ENCODE measurements at places on chromosomes 7 and 10.

GRCh38 chr10:119197921-119198320, 9.4 kb upstream of the GRK5 start:
- DNase-seq: peak; percentile 56

GRCh38 chr7:66558660-66559465, 69.8 kb upstream of the KCTD7 start:
- DNase-seq: no peak

DNA sequence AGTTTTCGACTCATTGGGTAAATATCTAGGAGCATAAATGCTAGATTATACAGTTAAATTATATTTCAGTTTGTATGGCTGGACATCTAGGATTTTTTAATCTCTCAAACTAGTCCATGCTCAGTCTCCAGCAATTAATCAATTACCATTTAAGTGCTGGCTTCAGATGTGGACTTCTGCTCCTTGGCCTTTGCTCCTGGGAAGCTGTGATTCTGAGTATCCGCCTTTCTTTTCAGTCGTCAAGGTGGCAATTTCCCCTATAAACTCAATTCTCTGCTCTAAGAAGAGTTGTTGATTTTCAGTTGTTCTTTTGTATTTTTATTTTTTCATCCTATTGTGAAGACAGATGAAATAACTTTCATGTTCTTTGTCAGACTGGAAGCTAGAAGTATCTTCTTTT, 23.7 kb downstream of the TFPI2 start:
- DNase-seq: no peak

GRCh38 chr7:152602962-152603361, 73.0 kb downstream of the XRCC2 start:
- peak; percentile 4 for DNase-seq

DNA sequence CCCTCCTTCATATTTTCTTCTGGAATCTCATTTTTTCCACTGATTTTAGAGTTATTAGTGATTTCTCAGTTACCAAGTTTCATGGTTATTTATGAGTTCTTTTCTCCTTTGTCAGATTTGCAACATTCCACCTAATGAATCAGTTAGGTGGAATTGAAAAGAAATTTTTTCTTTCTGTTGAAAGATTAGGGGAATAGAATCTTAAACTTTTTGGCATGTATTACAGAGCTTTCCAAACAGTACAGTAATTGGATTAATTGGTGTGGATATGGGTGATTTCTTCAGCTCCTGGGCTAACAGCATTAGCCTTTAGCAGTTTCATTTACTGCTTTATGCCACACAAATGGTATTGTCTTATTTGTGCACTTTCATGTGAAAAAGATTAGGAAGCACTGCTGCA, 17.0 kb downstream of the STAM start:
- no peak for DNase-seq

DNA sequence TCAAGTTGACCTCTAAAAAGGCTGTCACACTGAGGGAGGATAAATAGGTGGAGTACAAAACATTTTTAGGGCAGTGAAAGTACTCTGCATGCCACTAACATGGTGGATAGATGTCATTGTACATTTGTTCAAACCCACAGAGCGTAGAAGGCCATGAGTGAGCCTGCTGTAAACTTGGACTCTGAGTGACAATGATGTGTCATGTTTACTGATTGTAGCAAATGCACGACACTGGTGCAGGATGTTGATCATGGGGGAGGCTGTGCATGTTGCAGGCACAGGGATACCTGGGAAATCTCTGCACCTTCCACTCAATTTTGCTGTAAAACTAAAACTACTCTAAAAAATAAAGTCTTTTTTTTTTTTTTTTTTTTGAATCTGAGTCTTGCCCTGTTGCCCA, 52.5 kb upstream of the GRID1 start:
- DNase-seq: no peak

DNA sequence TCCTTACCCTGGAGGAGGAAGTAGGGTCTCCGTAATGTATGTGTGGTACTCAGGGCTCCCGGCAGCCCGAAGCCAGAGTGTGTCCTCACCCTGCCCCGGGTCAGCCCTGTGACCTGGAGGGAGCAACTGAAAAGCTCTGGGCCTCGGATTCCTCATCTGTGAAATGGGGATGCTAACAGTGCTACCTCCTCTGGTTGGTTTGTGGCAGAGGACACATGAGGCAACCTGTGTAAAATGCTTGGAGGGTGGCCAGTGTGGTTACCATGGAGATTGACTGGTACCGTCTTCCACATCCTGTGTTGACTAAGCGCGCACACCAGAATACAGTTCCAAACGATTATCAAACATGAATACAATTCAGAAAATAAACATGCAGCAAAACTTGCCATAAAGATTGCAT, 163.8 kb upstream of the KLF6 start:
- no peak for DNase-seq

DNA sequence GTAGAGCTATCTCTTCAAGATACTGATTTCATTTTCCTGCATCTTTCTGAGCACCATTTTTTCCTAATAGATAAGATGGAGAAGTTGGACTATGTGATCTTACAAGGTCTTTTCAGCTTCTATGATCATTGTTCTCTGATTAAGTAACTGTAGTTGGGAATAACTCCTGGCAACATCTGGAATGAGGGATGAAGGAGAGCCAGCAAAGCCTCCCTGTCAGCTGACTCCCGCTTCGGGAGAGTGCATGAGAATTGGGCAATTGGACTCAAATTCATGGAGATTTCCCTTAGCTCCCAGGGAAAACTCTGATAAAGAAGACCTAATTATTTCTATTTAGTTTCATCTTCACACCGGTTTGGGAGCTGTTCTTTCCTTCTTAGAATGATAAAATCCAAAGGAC, 146.1 kb downstream of the CCDC71L start:
- no peak for DNase-seq

DNA sequence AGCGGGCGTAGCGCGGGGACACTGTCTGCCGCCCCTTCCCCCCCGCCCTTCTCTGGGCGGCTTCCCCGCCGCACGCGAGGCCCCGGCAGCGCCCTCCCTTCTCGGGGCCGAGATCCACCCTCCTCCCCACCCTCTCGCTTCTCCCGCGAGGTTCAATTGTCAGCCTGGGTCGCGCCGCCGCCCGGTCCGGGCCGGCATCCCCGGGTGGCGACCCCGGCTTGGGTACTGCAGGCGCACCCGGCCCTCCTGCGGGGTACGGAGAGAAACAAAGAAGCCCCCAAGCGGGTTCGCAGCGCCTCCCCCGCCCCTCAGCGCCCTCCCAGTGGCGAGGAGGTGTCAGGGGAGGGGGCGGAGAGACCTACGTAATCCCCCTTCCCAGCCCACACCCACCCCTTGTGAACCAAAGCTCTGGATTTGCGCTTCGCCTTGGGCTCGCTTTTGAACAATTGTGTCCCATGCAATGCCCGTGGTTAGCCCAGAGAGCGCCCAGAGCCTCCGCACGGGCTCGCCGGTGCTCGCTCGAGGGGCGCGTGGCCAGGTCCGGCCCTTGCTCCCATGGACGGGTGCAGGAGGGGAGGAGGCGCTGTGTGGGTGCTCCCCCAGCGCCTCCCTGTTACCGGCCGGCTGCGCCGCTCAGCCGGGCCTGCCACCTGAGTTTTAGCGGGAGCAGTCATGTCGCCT, 634 bp downstream of the HECW1 start:
- no peak for DNase-seq

- no peak for DNase-seq
Measured at GRCh38 chr7:94323844-94324243, 70.9 kb upstream of the COL1A2 start.

DNA sequence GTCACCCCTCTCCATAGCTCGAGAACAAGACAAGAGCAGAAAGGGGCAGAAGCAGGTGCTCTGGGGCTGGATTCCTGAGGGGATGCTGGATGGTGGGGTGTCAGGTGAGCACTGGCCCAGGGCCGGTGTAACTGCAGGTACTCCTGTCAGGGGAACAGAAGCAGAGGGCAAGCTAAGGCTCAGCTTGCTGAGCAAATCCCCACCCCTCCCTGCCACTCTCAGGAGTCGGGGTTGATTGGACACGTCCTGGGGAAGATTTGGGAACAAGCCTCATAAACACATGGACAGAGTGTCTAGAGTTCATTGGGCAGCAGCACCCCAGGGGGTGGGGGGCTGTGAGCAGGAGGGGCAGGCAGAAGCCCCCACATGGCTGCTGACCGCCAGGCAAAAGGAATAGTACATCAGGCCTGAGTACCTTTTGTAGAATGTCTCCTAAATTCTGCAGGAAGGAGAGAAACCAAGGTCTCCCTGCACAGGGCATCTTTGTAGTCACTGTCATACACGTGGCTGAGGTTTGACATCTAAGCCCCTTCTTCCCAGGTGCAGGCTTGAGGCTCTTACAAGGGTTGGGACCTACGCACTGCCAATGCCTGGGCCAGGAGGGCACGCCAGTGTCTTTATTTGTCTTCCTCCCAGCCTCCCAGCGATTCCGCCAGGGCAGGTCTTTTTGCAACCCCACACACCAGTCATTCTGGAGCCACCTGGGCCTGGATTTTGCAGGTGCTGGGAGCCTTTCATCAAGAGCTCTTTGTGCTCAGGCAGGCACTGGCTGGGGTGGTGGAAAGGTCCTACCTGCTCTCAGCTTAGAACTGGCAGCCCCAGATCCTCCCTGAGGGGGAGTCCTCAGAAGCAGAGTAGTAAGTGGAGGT, 2.8 kb downstream of the CALML3 start:
- DNase-seq: no peak

- DNase-seq: peak; percentile 57
Measured at GRCh38 chr7:131424219-131424822, 96.6 kb downstream of the MKLN1 start.

- DNase-seq: no peak
Measured at GRCh38 chr10:20877554-20877953, 19.6 kb downstream of the NEBL start.

DNA sequence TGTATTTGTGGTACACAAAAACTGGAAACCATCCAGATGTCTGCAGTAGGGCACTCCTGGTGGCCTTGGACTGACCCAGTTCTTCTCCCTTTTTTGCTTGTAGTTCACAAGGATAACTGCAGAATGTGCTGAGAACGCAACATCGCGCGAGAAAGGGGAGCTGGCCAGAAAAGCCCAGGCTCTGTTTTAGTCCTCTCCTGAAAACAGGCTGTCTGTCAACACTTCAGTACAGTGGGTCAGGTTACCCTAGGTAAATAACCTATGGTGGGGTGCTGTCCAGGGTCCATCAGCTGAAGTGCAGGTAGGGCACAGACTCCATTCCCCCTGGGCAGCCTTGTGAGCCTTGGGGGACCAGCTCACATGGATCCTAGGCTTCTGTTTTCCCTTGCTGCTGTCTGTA, 495.8 kb downstream of the MDFIC start:
- no peak for DNase-seq

DNA sequence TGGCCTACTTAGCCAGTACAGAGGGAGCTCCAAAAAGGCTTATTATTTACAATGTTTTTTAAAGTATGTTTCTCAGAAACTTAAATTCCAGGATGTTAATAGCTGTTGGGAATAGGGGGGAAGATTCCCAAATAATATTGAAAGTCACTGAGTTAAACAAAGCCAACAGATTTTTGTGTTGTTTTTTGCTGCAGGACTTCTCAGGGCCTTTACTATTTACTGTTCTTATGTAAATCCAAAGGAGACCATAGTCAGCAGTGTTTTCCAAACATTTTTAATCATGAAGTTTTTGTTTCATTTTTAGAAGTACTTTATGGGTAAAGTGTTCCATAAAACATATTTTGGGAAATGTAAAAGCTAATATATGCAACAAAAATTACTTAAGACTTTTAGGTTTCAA, 100.4 kb upstream of the GSDME start:
- no peak for DNase-seq

DNA sequence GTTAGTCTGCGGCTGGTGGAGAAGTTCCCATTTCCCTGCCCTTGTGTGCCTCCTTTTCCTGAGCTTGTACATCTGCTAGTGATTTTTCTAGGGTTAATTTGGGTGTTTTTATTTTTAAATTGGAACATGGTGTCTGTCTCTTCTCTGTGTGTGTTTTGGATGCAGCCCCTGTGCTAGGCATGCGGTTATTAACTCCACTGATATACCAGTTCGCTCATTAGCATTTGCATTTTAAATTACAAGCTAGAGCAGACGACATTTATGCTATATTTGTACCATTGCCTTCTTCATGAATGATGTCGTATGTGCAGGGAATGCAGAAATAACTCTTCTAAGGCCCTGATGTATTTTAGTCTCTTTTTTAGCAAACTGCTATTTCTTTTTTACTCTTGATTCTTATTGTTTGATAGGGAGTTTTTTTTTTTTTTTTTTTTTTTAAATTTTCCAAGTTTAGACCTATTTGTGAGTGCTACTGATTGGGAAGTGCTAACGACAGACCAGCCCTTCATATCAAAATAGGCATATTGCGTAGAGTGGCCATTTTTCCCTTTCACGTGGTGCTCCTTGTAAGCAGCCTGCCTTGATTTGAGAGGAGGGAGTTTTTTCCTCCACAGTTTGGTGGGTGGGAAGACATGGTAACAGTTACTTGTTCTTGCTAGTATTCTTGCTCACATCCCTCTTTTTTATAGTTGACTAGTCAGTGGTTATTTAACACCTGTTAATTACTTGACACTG, 89.6 kb downstream of the LRRC4 start:
- no peak for DNase-seq

GRCh38 chr7:24191362-24191761, 92.6 kb upstream of the NPY start:
- DNase-seq: no peak

- no peak for DNase-seq
Measured at GRCh38 chr7:114864278-114864677, 57.6 kb upstream of the MDFIC start.

DNA sequence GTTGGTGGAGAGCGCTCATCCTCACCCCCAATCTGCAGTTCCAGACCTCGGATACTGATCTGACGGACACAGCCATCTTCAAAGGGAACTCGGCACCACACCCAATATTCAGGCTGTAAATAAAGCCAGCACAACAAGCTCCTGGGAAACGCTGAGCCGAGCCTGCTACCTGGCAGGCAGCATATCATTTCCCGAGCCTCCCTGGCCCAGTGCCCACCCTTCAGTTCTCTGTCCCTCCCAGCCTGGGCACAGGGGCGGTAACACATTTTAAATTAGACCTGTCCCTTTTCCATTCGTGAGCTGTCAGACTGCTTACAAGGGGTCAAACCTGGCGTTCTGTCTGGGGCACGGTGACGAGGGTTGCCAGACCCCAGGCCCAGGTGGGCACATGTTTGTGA, 250.5 kb downstream of the ARHGAP12 start:
- no peak for DNase-seq

DNA sequence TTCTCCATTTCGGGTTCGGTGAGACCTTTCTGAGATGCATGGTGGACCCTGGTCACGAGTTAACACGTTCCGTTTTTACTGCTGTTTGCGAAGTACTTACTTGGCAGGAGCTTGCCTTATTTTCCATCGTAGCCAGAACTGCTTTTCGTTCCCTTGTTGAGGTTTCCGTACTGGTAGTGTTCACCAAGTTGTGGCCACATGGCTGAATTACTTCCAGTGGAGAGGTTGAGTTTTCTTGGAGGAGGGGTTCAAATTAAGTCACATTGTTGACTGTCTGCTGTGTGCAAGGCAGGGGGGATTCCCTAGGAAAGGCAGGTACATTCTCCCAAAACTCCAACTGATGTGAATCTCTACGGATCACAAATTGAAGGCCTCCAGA, 4.0 kb downstream of the MXI1 start:
- no peak for DNase-seq

GRCh38 chr7:116779931-116780330, 82.5 kb upstream of the CAPZA2 start:
- no peak for DNase-seq
